ENCODE measurements at places on chromosomes 2 and 18.

DNA sequence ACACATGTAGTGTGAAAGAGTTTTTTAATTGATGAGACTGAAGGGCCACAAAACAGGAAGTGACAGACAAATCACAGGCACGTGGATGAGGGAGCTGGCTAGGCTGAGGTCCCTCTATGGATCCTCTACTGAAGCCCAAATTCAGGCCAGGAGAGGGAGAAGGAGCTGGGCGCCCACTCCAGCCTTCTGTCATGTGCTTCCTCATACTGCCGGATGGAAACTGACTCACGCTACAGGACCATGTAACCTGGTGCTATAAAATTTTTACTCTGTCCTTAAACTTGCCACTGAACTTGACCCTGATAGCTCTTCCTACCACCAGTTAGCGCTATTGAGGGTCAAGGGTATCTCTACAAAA is 31.3 kb downstream of the PSTPIP2 start:
- no peak for DNase-seq

DNA sequence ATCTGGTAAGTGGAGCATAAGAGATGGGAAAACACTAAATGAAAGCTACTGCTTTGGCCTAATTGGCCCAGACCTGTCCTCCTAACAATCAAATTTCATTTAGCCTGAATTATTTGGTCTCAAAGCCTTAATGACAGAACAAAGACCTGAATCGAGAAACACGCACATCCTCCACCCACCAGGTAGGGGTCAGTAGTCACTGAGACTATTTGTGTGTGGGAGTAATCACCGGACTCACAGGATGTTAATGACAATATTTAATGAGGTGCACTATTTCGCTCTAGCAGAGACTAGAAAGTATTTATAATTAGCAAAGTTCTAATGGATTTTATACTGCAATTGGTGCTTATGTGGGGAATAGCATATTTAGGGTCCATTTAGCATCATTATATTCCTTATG is 68.1 kb downstream of the RBM43 start:
- DNase-seq = no peak

GRCh38 chr2:97963880-97964279 is 31.9 kb downstream of the TMEM131 start:
- no peak for DNase-seq

GRCh38 chr2:216696321-216696720 is 972 bp upstream of the IGFBP5 start:
- DNase-seq = no peak

DNA sequence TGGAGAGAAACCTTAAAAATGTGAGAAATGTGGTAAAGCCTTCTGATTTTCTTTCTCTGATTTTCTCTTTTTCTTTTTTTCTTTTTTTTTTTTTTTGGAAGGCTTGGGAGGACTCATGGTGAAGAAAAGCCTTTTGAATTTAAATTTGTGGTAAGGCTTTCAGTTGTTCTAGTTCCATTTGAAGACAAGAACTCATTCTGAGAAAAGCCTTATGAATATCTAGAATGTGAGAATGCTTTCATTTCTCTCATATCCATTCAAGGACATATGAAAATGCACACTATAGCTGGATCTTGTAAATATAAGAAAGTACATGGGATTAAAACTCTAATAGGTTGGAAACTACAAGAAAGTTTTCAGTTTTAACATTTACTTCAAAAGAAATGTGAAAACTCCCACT is 1045.2 kb upstream of the NRXN1 start:
- DNase-seq = no peak

GRCh38 chr2:24785671-24786321 is 7.4 kb downstream of the PTRHD1 start:
- no peak for DNase-seq

DNA sequence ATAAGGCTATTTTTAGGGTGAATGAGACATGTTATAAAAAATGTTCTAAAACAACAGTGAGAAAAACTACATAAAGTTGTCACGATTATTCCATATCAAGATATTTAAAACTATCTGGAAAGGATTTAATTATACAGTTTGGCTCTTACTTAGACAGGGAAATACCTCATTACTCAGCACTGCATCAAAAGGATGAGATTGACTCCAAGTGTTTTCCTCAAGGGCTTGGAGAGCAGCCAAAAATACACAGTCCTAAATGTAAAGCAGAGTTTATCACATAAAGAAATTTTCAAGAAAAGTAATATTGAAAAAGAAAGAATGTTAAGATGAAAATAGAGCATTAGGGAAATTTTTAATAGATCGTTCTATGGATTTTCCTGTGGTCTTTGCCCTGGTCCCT is 285.5 kb upstream of the NETO1 start:
- DNase-seq = no peak

GRCh38 chr2:241541564-241542277 is 16.8 kb upstream of the BOK start:
- no peak for DNase-seq

GRCh38 chr2:62140426-62141141 is 55.3 kb upstream of the B3GNT2 start:
- DNase-seq = no peak

DNA sequence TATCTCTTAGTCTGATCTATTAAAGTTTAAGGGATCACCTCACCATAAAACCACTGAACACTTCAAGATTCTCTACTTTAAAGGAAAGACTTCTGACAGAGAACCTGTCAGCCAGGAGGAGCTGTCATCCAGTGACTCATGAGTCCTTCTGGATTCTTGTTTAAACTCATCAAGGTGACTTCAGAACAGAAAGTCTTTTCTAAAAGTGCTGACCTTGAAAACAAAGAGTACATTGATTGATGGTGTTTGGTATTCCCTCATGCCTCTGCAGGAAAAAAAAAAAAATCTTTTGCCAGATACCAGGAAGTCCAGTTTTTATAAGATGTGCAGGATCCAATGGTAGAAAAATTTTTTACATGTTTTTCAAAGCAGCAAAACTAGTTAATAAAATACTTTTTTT is 12.3 kb downstream of the DSG2 start:
- no peak for DNase-seq

DNA sequence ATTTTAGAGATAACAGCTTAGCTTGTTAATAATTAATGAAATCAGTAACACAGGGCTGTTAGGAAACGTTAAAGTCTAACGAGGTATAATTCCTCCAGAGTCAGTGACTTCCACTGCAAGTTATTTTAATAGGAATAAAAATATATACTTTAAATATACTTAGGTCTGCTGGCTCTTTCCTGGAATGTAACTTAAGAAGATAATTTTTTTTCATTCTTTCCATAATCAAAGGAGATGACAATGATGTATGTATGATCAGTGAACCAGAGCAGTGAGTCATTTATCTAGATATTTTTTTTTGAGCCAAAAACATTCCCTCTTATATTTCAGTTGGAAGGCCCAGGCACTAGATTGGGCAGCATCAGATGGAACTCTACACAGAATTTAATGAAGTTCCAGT is 104.2 kb upstream of the LYPD1 start:
- no peak for DNase-seq

DNA sequence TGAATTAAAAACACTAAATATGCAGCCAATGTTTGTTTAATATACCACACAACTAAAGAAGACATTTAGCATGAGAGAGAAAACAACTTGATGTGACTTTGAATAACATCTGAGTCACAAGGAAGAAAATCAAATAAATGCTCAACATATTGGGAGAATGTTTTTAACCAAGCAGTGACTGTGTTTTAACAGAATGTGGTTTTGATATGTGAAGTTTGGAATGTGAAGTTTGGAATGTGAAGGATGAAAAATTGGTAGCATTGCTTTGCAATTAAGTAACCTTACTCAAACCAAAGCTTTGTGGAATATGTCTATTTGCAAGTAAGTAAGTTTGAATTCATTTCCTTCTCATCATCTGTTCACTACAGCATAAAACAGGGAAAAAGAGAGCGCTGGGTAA is 128.2 kb upstream of the DNAJC10 start:
- no peak for DNase-seq

DNA sequence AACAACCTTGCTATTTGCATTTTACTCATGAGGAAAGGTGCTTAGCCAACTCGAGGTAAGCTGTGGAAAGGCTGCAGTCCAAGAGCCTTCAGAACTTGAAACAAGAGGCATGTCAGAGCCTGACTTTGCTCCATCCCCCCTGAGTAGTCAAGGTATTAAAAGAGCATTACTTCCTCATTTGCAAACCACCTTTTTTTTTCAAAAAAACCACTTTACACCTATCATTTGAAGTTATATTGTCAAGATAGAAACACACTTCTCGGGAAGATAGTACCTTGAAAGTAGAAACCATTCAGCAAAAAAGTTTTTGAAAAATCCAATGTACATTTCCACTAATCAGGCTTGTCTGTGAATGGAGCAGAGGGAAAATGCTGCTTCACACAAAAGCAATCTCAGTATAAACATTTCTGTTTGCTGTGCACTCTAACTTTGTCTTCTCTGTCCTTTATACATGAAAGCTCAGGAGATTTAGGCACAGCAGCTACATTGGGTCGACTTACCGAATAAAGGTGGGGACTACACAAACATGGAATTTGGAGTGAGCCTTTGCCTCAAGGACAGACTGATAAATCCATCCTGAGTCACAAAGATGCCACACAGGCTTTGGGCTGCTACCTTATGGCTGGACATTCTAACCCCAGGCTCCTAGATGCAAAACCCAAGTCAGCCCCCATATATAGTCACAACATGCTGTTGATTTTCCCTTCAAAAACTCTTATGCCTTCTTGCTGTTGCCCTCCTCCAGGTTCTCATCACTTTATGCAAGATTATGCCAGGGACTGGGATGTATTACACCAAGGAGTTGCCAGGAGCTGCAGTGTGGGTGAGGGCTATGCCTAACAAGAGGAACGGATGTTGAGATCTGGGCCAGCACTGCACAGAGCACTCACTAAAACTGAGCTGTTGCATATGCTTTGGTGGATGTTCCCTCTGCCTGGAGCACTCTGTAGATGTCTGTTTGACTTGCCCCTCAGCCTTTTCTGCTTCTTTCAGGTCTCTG is 41.4 kb upstream of the EML4 start:
- DNase-seq = no peak

GRCh38 chr2:50953021-50953420 is 78.9 kb downstream of the NRXN1 start:
- no peak for DNase-seq

DNA sequence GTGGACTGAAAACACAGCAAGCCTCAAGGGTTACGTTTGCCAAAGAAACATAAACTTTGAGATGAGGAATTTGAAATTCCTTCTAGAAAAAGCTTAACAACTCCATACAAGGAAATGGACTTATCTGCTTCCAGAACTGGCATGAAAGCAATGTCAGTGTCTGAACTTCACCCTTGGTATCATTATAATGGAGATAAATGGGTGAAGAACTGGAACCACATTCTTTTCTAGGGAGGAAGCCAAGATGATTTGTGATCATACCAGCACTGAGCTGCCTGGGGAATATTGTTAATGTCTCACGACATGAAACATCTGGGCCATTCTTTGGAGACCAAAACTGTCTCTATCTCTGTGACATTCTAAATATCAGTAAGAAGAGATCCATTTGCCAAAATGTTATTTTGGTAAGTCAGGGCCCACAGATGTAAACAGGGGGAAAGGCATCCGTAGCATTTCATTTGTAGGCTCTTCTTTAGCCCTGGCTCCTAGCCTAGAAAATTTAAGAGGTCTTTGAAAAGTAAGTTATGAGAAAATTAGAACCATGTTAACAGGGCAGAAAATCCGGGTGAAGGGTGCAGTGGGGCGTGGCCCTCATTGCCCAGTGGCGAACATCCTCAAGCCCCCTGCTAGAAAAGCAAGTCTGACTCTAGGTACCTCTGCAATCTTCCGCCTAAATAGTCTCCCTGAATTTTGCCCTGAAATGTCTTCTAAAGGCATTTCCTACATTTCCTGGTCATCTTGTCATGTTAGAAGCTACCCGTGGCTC is 295.3 kb upstream of the EPAS1 start:
- no peak for DNase-seq

DNA sequence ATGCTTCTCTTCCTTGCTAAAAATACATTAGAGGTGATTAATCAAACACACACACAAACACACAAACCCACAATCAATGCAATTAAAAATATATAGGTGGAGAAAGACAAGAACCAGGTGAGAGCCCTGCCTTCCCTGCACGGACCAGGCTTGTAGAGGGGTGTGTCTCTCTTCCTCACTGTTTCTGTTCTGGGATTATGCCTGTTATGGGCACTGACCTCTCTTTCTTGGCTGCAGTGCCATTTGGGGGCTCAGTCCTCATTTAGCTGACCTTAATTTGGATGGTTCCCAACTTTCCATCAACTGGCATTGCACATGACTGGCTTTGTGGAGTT is 89.8 kb downstream of the SH3RF3 start:
- DNase-seq = no peak

DNA sequence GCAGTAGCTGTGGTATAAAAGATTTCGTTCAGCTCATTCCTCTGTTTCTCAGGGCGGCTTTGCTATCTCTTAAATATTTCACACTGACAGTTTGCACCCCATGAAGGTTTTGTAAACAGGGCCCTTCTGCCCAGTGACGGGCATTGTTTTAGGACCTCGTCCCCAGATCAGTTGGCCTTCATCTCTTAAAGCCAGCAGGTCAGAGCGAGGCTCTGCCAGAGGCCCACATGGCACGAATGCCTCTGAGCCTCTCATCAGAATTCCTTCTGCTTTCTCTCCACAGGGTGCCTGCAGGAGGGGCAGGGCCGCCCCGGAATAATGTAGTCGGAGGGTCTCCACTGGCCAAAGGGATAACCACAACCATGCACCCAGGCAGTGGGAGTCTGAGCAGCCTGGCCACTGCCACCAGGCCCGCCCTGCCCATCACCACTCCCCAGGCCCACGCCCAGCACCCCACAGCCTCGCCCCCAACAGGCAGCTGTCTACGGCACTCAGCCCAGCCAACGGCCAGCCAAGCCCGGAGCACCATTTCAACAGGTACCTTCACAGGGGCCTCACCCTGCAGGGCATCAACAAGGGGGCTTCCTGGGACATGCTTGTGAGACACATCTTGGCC is 177.0 kb downstream of the SEPTIN10 start:
- DNase-seq = no peak

DNA sequence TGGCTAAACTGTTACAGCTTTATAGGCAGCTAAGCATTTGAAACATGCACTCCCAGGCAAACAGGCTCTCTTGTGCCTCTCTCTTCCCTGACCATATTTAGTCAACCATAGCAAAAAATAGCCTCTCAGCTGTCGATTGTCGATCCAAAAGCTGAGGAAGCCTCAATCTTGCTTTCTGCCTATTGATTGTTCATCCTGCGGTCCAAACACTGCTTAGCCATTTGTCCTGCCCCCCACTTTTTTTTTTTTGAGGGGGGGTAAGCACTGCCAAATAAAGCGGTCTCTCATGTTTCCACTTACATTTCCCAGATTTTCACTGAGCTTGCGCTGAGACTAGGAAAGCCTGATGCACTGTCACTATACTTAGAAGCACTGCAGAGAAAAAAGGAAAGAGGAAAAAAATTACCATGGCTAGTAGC is 90.8 kb downstream of the MIB1 start:
- DNase-seq = no peak

All from stimulated activated CD4-positive, alpha-beta T cell treated with anti-CD3 and anti-CD28 coated beads, Interleukin-1b, Interleukin-23, amount 100 ng/mL, for 24 hours (primary cell).